IMR-90 (cell line): ENCODE measurements at places on chromosomes 11 and 22. TPM values are rescaled to one million over a fixed set of nuclear protein-coding genes. Genes with fewer than 3 reads are reported as not detected.
A peak's percentile ranks its signal among the peaks of the same experiment; 100 is the strongest.

GRCh38 chr22:32932176-32932575, 126.0 kb downstream of the SYN3 start:
- DNase-seq = peak; percentile 56

DNA sequence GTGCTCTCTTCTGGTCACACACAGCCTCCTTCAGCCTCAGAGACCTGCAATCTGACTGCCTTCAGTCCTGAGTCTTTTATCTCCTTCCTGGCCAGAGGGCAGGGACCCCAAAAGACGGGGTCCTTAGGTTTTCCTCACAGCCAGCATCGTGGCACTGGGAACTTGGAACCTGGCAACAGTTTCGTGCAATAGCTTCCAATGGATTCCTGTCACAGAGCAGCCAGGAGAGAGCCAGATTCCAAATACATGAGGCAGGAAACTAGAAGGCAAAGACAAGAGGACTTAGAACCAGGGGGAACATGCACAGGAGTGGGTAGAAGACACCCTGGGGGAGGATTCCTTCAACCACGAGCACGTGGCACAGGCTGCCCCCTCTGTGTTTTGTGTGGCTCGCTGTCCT, 48.6 kb downstream of the C11orf91 start:
- peak; percentile 17 for DNase-seq

DNA sequence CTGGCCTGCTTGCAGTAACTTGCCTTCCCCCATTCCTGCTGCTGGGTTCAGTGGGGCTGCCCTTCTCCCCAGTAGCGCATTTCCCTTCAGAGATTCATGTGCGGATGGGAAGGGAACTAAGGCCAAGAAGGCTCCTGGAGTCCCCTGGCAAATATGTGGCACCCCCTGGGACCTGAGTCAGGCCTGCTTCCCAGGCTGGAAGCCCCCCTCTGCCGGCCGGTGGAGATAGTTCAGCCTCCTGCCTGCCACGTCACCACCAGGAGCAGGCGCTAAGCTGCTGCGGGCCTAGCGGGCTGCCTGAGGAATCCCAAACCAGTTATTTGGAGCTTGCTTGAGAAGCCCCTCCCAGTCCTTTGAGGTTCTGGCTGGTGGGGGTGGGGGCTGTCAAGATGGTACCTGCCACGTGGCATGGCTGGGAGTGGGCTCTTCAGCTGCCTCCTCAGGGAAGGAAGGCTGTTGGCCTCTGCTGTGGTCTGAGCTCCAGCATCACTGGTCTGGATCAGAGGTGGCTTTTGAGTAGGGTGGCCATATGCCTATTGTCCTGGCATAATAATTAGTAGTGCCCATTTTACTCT, 2.0 kb downstream of the SERPINH1 start:
- peak; percentile 92 for DNase-seq

Gene POLR3H
- total RNA-seq = 37.8 and 39.7 TPM in 2 replicates

GRCh38 chr22:46139895-46140350, 10.4 kb upstream of the PPARA start:
- no peak for DNase-seq

- DNase-seq = no peak
These were observed 79.2 kb downstream of the STIM1 start for GRCh38 chr11:3934658-3935057.

GRCh38 chr11:63567044-63567840, 4.1 kb upstream of the PLAAT2 start:
- DNase-seq = peak; percentile 88

Gene GGTLC2
- total RNA-seq = not detected in 2 replicates

Gene LRP4
- total RNA-seq = 3.9 and 4.1 TPM in 2 replicates

Gene CARD16
- 7.9 and 23.3 TPM in 2 replicates for total RNA-seq

GRCh38 chr22:35148381-35148780, 82.4 kb downstream of the ISX start:
- no peak for DNase-seq

- DNase-seq = no peak
These were observed 97.9 kb downstream of the GRAMD1B start for GRCh38 chr11:123527947-123528346.

Gene STX3
- total RNA-seq = 5.4 and 7.5 TPM in 2 replicates

DNA sequence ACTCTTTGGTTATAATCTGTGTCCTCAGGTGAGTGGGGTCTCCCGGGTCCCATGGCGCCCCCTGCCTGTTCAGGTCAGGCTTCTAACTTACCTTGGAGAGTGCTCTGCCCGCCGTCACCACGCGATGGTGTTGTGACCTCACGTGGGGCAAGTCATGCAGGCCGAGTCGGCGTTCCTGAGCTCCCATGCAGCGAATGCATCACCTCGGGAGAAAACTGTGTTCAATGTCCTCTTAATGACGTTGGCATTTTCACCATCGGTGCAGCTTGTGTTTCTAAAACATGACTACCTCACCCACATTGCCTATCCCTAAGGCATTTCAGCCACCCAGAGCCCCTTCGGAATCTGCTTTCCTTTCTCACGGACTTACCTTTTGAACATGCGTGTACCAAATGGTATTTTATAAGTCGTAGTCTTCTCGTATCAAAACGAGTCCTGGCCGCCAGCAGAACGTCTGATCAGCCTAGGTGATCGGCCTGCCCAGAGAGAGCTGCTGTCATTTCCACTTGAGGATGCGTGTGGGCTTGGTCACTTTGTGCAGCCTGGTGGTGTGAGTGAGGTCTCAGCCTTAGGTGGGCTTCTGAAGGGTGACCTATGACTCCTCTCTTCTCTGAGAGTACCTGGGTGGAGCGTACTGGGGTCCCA, 64.8 kb downstream of the TBC1D22A start:
- no peak for DNase-seq

GRCh38 chr11:122656631-122657101, 1.1 kb downstream of the UBASH3B start:
- peak; percentile 56 for DNase-seq
